Motor neuron (in vitro differentiated cells): ENCODE measurements at places on chromosomes 13 and 19.

DNA sequence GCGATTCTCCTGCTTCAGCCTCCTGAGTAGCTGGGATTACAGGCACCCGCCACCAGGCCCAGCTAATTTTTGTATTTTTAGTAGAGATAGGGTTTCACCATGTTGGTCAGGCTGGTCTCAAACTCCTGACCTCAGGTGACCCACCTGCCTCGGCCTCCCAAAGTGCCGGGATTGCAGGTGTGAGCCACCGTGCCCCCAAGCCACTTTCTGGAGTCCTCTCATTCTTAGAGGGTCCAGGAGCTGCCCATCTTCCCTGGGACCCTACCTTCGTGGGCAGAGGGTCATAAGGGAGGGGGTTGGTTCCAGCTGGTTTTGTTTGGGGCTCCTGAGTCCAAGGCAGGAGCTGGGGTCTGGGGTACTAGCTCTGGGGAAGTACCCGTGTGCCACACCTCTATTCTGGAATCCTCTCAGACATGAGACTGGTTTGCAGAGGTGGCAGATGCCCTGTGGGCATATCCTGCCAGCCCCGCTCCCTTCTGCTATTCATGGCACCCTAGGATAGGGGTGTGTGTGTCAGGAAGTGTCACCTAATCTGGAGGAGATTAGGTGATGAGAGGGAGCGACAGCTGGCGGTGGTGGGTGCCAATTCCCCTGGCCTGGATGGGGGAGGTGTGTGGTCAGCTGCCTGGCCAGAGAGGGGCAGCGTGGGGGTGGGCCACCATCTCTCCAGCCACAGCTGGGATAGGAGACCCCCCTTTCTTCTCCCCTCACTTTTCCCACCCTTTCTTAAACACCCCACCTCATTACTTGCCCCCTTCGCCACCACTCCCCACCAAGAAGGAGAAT lies 2.1 kb downstream of the PRMT1 start:
- ATAC-seq = no peak

DNA sequence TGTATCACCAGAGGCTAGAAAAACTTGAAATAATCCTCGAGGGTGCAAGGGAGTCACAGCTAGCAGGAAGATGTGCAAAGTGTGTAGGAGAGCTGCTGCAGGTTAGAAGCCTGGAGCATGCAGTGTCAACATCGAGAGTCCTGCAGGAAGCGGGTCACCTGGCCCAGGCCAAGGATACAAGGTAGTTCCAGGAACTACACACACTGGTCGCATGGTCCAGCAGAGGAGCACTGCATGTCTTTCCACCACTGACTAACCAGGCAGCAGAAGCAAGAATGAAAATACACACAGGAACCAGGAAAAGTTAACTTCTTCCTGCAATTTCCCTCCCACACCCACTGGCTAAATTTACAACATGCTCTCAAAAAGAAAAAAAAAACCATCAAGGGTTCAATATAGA lies 36.0 kb upstream of the MIR17HG start:
- ATAC-seq = no peak

- peak; percentile 71 for ATAC-seq
Measured at GRCh38 chr19:48398375-48399235, 5.1 kb downstream of the GRIN2D start.

DNA sequence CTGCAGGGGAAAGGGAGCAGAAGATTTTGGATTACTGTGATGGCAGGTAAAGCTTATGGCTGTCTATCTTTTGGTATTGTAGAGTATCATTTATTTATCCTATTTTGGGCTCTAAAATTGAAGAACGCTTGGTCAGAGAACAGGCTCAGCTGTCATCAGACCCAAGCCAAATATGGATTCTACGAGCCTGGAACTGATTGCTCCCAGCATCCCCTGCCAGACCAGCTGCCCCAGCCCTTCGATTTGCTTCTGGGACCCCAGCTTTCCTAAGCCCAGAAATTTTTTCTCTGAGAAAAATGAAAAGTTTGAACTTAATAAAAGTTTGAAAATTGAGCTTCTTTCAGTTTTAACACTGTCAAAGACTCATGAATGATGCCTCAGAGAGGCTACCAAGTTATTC lies 472.8 kb downstream of the DACH1 start:
- no peak for ATAC-seq

DNA sequence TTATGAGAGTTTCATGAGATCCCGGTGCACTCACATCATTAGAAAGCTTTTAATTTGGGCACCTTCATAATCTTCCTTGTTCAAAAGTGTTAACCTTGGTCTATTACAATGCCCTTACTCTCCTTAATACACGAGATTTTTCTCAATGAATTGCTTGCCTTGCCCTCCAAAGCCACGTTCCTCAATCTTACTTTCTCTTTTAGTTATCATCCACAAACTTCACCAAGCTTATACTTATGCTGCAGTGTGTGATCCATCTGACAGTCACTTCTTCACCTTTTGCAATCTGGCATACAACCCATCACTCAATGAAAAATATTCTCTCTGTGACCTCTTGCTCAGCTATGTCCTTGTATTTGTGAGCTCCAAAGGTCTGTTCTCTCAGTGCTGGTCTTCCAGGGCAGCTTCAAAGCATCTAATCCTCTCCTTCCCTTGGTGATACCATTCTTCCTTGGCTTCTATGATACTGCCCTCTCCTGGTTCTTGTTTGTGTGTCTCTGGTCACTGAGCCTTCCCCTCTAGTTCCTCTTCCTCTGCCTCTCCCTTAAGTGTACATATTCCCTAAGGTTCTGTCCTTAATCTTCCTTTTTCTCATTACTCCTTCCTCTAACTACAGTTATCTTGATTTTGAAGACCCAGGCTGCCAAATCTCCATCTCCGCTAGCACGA lies 202.2 kb upstream of the STARD13 start:
- no peak for ATAC-seq

- no peak for ATAC-seq
Measured at GRCh38 chr13:41313117-41313516, 2.0 kb downstream of the NAA16 start.

GRCh38 chr13:47146991-47147811 lies 250.3 kb upstream of the HTR2A start:
- ATAC-seq = no peak
